ENCODE measurements at places on chromosomes 4 and X. TPM values are rescaled to one million over a fixed set of nuclear protein-coding genes. Genes with fewer than 3 reads are reported as not detected.

The GLUD2 gene
- 0.92 TPM for total RNA-seq

The MAGEB1 gene
- total RNA-seq = not detected

The VCX2 gene
- total RNA-seq = not detected

The SERTM2 gene
- 0.05 TPM for total RNA-seq

The KLHL2 gene
- total RNA-seq = 18.1 TPM

The RNF175 gene
- total RNA-seq = not detected

The CXCL13 gene
- not detected for total RNA-seq

The LEF1 gene
- total RNA-seq = 0.28 TPM

The L1CAM gene
- total RNA-seq = 0.59 TPM

The KLB gene
- total RNA-seq = not detected

The EDA gene
- 0.23 TPM for total RNA-seq

The STATH gene
- not detected for total RNA-seq

The ERCC6L gene
- total RNA-seq = 0.30 TPM

The IL2 gene
- not detected for total RNA-seq

The TREX2 gene
- 1.8 TPM for total RNA-seq

The TCEAL5 gene
- total RNA-seq = not detected

The SLC6A14 gene
- not detected for total RNA-seq

The CCDC160 gene
- total RNA-seq = 0.30 TPM

The RNF212 gene
- total RNA-seq = 1.8 TPM

The POU3F4 gene
- not detected for total RNA-seq

The GUCY1B1 gene
- total RNA-seq = 4.9 TPM

The ODAPH gene
- total RNA-seq = 0.18 TPM

The CT45A5 gene
- not detected for total RNA-seq

The RAP2C gene
- total RNA-seq = 29.3 TPM

The ETDA gene
- not detected for total RNA-seq

The GC gene
- not detected for total RNA-seq

The TXK gene
- total RNA-seq = 0.59 TPM

The UGT2B15 gene
- total RNA-seq = not detected

The GPM6B gene
- not detected for total RNA-seq

The GAGE13 gene
- not detected for total RNA-seq

The MAGEA10 gene
- not detected for total RNA-seq
